ENCODE measurements at places on chromosomes 1 and 21.

- no peak for DNase-seq
These were observed 12.7 kb downstream of the DHX9 start for GRCh38 chr1:182851825-182852224.

- no peak for DNase-seq
These were observed 93.2 kb downstream of the PRDM2 start for GRCh38 chr1:13793088-13793730.

- DNase-seq = no peak
These were observed 27.8 kb downstream of the RPAP2 start for GRCh38 chr1:92326681-92327080.

GRCh38 chr1:50783286-50783685, 176.8 kb downstream of the FAF1 start:
- no peak for DNase-seq

- DNase-seq = no peak
These were observed 192.5 kb upstream of the GREM2 start for GRCh38 chr1:240804475-240804874.

DNA sequence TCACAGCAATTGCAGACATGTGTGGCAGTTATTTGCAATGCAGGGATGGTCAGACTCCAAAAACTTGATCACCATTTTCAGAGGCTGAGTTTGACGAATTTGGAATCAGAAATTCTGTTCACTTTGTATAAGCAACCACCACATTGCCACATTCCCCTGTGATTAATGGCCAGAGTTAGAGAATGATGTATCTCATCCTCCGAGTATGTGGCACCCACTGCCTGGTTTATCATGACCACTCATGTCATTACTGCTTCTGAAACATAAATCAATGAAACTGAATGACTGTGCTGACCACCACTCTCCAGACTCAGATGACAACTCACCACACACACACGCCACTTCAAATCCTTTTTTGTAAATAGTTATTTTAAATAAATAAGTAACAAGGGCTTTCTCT, 66.6 kb upstream of the CACHD1 start:
- DNase-seq = no peak

DNA sequence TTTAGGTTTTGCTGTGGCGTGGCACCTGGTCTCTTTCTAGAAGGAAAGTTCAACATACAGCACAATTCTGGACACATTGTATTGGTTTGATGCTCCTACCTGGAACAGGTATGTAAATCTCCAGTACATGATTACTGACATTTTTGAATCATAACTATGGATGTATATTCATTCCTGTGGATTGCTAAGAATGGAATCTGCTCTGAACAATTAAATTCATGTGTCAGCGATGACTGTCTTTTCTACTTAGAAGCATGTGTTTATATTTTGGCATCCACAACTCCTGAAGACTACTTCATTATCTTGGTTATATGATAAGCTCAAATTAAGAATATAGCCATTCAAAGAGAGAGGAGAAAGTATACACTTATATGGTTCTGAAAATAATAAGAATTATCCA, 291.8 kb downstream of the CHRM3 start:
- no peak for DNase-seq

GRCh38 chr21:43591571-43591970, 67.7 kb downstream of the HSF2BP start:
- DNase-seq = no peak

GRCh38 chr1:57232500-57232899, 191.4 kb downstream of the DAB1 start:
- no peak for DNase-seq

- no peak for DNase-seq
These were observed 52.1 kb upstream of the GPR88 start for GRCh38 chr1:100485855-100486258.

DNA sequence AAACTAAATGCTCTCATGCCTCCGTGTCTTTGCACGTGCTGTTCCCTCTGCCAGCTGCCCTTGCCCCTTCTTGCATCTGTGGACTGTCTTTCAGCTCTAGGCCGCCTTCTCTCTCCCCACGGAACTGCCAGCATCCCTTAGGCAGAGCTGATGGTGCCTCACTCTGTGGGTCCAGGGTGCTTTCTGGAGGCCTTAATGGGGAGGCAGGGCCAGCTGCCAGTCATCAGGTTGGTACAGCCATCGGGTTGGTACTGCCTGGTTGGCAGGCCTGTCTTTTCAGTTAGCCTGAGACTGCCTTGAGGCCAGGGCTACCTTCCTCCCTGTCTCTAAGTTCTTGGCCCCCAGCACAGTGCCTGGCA, 61.4 kb upstream of the TARBP1 start:
- no peak for DNase-seq

DNA sequence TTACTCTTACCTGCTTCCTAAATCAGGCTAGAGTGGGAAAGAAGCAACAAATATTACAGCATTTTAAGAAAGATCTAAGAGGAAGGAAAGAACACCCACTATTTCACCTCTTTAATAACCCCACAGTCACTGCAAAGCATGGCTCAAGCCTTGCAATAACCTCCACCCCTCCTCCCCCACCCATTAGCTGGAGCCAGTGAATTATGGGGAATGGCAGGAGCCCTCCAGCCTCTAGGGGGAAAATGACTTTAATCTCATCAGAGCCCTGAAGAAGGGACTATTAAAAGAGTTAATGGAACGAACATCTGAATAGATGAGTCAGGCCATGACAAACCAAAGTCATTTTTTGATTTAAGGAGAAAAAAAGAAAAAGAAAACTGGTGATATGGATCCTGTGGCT, 630.7 kb upstream of the PLXNA2 start:
- DNase-seq = no peak

DNA sequence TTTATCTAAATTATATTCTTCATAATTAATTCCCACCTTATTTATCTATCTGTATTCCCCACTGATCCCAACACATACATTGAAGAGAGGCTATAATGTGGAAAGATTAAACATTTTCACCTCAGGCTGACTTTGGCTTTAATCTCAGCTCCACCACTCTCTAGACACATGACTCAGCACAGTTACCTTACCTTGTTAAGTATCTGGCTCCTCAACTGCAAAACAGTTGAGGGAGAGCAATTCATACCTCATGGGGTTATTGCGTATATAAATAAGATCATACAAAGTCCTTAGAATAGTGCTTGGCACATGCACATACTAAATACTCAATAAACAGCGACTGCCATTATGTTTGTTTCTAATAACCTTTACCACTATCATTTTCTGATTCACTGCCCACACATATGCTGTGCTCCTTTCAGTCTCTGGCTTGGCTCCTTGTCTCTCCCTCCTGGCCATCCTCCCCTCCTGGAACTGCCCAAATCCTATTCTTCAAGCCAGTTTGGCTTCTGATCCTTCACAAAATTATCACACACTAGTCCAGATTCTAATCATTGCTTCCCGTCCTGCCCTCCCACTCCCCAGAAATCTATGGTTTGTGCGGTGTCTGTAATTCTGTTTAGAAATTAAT, 50.1 kb downstream of the BCL9 start:
- no peak for DNase-seq

DNA sequence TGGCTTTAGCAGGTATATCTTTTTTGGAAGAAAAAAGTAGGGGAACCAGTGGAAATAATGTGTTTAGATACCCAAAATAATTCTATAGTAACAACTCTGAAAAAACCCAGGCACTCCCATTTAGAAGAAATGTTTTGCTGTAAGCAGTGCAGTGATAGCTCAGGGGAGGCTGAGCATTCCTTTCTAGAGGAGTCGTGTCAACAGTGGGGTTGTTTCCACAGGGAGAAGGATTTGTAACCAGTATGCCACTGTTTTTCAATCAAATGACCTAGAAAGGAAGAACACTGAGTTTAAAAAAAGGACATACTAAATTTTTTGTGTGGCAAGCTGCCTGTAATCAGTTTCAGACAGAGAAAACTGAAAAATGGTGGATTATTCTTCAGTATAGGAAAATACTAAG, 2.4 kb downstream of the PGD start:
- DNase-seq = no peak

- DNase-seq = no peak
These were observed 62.7 kb upstream of the RUNX3 start for GRCh38 chr1:24992761-24993211.

GRCh38 chr1:151993734-151994496, at the start of gene S100A10:
Gene S100A10, minus strand, starts transcription at chr1:151993859. Its CDS starts 7,629 bp downstream, at chr1:151986230.
- peak; percentile 60 for DNase-seq

DNA sequence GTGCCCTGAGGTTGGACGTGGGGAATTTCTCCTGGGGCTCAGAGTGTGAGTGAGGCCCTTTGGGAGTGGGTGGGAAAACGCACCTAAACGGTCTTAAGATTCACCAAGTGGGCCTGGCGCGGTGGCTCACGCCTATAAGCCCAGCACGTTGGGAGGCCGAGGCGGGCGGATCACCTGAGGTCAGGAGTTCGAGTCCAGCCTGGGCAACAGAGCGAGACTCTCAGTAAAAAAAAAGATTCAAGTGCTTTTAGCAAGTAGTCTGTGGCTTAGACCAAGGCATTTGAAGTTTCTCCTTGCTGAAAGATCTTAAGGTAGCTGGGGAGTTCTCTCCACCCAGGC, 1.4 kb downstream of the RPS8 start:
- no peak for DNase-seq

DNA sequence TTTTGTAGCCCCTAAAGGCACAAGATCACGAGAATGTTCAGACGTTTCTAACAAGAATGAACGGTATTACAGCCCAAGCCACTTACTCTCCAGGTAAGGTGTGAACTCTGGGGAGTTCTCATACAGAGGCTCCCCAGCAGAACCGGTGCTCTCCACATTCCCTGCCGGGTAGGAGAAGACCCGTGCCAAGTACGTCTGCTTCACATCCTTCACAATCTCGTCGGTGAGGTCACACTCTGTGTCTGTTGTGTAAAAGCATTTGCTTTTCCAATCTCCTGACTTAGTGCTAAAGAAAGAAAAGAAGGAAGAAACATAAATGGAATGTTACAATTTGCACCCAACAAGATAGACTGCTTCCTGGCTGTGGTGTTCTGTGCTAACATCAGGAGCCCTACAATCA, 5.7 kb downstream of the F3 start:
- no peak for DNase-seq

GRCh38 chr1:4310396-4310923, 343.9 kb upstream of the AJAP1 start:
- DNase-seq = no peak

DNA sequence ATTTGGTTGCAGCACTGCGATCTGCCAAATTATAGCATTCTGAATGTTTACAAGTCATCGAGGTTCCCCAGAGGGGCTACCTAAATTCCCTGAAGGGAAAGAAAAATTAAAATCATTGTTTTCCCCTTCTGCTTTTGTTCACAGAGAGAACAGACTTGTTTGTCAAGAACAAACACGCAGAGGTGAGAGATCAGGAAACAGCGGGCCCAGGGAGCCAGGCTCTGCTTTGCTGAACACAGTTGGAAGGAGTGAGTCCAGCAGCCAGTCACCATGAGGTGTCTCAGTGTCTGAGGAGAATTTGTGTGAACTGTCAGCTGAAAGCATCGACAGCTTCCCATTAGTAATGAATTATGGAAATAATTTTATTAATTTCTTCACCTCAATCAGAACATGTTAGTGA, 52.5 kb downstream of the RWDD3 start:
- DNase-seq = no peak

- no peak for DNase-seq
These were observed 332.5 kb downstream of the AMY1C start for GRCh38 chr1:104082221-104082620.

GRCh38 chr1:15155888-15156741, 2.6 kb downstream of the TMEM51 start:
- DNase-seq = no peak

- DNase-seq = no peak
These were observed 127.2 kb upstream of the ADAR start for GRCh38 chr1:154735061-154735803.

DNA sequence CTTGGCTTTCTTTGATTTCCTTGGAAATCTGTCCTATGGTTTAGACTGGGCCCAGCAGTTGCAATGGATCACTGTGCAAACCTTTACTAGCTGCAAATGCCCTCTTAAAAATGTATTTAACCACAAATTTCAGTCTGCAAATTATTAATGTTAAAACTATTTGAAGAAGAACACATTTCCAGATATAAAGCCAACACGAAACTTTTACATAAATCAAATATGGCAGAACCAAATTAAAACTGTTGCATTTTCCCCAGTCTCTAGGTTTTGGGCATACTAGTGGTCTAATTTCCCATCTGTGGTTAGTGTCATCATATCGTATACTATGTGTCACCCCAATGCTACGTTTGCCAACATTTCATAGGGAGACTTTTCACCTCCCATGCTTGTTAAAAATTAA, 52.3 kb downstream of the HMCN1 start:
- no peak for DNase-seq

DNA sequence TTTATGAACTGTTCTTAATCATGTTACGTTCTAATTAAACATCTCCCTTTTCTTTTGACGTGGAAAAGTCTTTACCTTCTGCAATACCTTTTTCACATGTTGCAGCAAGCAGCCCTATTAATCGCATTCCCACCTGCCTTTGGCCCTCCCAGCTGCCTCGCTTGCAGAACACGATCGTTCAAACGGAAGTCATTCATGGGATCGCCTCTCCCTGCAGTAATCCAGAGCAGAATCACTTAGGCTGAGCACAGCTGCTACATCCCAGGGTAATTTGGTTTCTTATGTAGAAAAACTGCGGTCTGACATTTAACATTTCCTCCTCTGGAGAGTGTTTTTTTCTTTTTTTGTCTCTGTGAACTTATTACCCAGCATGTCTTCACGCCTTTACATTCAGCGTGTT, 206.3 kb downstream of the KIF26B start:
- no peak for DNase-seq

GRCh38 chr1:24709791-24710441, 35.3 kb upstream of the CLIC4 start:
- no peak for DNase-seq

Measured in endothelial cell (in vitro differentiated cells).